NCI-H748 treated with DMSO at 0.1 percent for 48 hours (cell line): ENCODE measurements at places on chromosomes 4 and X.

- DNase-seq = no peak
These were observed 105.5 kb upstream of the DDIT4L start for GRCh38 chr4:100295792-100296191.

DNA sequence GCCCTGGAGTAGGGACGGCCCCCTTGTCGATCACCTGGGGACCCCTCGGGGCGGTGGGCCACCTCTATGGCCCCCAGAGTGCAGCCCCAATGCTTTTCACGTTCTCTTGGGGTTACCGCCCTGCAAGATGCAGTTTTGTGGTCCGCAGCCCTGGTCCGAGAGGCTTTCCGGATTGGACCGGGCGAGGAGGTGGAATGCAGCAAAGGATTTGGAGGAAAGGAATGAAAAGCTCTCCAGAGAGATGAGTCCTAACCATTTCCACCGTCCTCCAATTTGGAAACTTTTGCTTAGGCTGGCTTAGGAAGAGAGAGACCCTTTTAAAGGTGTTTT lies 601 bp downstream of the SLC25A43 start:
- no peak for DNase-seq

- no peak for DNase-seq
These were observed 232.5 kb upstream of the GPRIN3 start for GRCh38 chr4:89539797-89540711.

GRCh38 chr4:143054971-143055370 lies 129.7 kb upstream of the USP38 start:
- no peak for DNase-seq

- no peak for DNase-seq
These were observed 207.6 kb upstream of the SLITRK2 start for GRCh38 chrX:145609951-145610511.

DNA sequence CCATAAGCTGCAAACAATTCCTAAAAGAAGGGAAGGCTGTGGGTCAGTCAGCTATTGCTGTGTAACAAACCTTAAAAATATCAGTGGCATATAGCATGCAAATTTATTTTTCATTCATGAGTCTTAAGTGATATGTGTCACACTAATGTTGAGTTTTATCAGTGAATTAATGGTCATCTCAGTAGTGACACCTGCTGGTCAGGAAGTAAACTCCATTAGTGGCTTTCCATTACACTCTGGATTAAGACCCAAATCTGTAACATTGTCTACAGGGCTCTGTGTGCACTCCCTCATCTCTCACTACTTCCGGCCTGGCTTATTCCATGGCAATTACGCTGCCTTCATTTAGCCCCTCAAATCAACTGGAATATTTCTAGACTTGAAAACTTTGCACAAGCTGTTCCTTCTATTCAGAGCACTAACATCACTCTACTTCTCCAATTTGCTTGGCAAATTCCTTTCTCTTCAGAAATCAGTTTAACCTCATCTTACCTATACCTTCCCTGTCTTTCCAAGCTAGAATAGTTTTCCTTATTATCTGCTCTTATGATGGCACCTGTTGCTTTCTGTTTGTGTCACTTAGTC lies 217.3 kb upstream of the TAPT1 start:
- DNase-seq = peak; percentile 1

- DNase-seq = no peak
These were observed 1.5 kb upstream of the PLAC1 start for GRCh38 chrX:134659761-134660160.

GRCh38 chr4:89398146-89398545 lies 90.5 kb upstream of the GPRIN3 start:
- no peak for DNase-seq

- DNase-seq = no peak
These were observed 69.5 kb upstream of the CT45A1 start for GRCh38 chrX:135643916-135644315.

- DNase-seq = no peak
These were observed 48.1 kb upstream of the TBL1X start for GRCh38 chrX:9416562-9417348.

GRCh38 chrX:633043-633984 lies 2.7 kb downstream of the SHOX start:
- DNase-seq = no peak

GRCh38 chrX:70444326-70444945 lies at the start of gene DLG3:
TSS of gene DLG3 (plus strand) at chrX:70444835. CDS start at chrX:70445202, 367 bp downstream.
- DNase-seq = peak; percentile 56

- peak; percentile 51 for DNase-seq
These were observed 54.5 kb upstream of the BCOR start for GRCh38 chrX:40152173-40152711.

- DNase-seq = no peak
These were observed 22.1 kb downstream of the DOK7 start for GRCh38 chr4:3485011-3485791.

GRCh38 chr4:11814758-11815157 lies 386.1 kb upstream of the HS3ST1 start:
- DNase-seq = no peak

DNA sequence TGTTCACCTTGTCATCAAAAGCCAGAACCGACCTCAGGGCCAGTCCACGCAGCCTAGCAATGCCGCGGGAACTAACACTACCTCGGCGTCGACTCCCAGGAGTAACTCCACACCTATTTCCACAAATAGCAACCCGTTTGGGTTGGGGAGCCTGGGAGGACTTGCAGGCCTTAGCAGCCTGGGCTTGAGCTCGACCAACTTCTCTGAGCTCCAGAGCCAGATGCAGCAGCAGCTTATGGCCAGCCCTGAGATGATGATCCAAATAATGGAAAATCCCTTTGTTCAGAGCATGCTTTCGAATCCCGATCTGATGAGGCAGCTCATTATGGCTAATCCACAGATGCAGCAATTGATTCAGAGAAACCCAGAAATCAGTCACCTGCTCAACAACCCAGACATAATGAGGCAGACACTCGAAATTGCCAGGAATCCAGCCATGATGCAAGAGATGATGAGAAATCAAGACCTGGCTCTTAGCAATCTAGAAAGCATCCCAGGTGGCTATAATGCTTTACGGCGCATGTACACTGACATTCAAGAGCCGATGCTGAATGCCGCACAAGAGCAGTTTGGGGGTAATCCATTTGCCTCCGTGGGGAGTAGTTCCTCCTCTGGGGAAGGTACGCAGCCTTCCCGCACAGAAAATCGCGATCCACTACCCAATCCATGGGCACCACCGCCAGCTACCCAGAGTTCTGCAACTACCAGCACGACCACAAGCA lies 898 bp downstream of the UBQLN2 start:
- DNase-seq = no peak

DNA sequence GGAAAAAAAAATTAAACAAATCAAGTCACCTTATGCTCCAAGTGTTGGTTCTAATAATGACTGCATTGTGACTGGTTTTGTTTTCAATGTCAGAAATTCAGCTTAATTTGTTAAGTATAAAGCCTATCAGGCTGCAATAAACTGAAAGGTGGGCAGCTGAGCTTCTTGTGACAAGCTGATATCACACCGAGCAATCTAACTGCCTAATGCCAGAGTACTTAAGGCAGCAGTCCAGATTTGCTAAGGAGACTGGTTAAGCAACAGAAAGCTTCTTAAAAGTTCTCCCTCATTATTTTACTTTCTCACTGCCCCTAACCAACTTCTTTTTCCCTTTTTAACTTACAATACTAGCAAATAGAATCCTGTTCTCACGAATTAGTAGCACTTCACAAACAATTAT lies 201.0 kb downstream of the MAB21L2 start:
- DNase-seq = no peak

DNA sequence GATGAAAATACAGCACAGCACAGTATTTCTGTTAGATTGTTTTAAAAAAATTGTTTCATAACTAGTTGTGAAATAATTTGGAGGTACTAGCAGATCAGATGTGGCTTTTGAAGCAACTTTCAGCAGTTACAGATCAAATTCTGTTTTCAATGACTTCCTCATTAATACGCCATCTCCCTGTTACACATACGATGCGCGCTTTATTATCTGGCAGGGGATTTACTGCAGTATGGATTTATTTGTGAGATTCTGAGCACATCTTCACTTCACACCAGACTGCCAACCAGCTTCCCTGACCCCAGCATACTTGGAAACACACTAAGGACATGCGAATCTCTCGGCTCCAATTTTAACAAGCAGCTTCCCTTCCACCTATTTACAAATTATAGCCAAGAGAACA lies 235.5 kb upstream of the DIAPH2 start:
- DNase-seq = no peak

GRCh38 chr4:88919056-88919455 lies 137.9 kb downstream of the FAM13A start:
- DNase-seq = no peak

GRCh38 chrX:24090300-24091200 lies 35.8 kb downstream of the EIF2S3 start:
- DNase-seq = no peak
